GOT3 (cell line): ENCODE measurements at places on chromosomes 7 and 10.

DNA sequence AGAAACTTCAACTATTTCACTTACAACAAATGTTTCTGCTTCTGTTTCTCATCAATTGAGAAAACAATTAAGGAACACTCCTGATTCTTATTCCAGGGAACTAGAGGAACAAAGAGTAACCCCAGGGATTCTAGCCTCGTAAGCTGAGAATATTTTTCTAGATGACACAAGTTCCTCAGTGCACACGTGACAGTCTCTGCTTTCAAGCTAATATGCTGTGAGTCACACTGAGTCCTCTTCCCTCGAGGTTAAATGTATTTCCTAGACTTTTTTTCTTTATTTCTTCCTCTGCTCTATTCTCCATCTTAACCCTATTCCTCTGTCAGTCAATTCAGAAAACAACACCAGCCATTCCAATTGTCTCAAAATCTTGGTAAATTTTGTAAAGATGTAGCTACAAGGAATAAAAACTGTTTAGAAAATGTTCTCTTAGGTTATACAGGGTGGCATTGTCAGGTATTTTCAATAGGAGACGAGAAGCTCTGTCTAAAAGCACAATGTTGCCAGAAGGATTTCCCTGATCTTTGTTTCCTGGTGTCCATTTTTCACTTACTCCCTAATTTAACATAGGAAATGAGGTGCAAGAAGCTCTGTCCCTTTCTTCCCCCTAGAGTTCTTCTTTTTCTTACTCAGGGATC lies 5.8 kb upstream of the C1GALT1 start:
- DNase-seq = no peak

DNA sequence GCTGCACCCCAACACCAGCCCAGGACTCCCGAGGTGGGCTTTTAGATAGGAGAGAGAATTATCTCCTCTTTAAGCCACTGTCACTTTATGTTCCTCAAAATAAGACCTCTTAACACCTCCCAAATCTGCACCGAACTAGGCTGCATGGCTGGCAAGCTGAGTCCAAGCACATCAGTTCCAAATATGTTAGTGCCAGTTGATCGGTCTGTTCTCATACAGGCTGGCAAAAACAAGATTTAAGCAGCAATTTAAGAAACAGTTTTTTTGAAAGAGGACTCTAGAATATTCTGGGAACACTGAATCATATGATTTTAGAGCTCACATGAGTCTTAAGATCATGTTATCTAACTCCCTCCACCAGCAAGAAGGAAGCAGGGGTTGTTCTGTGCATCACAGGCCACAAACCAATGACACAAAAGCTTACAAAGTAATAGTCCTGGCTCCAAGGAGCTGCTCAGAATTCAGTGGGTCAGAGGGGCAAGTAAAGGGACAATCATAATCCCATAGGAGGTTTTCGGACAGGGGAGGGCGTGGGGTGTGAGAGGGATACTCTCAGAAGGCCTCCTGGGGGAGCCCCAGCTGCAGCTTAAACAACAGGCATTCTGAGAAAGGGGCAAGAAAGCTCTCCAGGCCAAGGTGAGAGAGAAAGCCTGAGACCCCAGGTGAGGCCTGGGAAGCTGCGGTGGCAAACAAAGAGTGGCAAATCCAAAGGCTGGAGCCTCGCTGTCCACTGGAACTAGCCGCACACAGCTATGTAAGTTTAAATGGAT lies 7.1 kb downstream of the COBL start:
- no peak for DNase-seq

GRCh38 chr7:25029075-25029474 lies 49.1 kb upstream of the OSBPL3 start:
- no peak for DNase-seq

DNA sequence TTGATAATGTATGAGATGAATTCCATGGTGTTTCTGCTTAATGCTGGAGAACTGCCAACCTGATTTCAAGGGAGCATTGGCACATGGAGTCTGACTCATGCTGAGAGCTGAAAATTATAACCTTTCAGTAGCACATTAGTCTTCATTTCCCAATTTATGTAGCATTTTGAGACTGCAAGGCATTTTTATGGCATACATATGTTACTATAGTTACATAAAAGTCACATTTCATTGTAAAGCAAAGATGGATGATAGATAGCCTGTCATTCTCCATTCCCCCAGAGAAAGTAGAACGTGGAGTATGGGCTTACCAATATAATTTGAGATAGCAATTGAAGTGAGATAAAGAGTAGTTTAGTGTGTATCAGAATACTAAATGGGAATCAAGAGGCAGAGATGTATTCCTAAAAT lies 103.1 kb downstream of the SLC16A9 start:
- DNase-seq = no peak

GRCh38 chr7:37394158-37394557 lies 54.5 kb downstream of the ELMO1 start:
- DNase-seq = no peak

GRCh38 chr10:63521416-63522276 lies 445 bp downstream of the REEP3 start:
- DNase-seq = no peak

DNA sequence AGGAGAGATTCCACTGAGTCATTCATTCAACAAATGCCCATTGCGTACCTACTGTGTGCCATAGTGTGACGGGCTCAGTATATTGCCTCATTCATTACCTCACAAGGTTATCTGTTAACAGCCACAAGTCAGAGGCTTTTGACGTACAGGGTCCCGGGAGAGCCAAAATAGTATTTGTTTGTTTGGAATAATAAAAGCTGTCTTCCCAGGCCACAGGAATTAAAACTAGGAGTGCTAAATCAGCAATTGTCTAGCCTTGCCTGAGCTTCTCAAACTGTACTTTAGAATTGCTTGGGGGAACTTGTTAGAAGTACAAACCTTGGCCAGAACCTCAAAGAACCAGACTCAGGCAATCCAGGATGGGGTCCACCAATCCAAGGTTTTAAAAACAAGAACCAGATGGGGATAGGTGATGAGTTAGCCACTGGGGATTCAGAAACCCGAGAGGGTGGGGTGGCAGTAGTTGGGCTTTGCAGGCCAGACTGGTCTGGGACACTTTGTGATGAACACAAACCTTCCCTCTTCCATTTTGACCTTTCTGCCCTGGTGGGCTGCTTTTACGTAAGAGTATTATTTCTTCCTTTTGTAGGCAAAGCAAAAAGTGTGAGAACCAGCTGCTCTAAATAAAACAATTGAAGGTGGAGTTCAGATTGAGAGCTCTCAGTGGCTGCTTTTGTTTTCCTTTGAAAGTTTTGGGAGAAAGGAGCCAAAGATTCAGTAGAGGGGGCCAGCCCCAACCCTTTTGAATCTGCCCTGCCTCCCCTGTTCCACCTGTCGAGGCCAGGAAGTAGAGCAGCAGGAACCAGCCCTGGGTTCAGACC lies 113.0 kb upstream of the ANLN start:
- DNase-seq = no peak

DNA sequence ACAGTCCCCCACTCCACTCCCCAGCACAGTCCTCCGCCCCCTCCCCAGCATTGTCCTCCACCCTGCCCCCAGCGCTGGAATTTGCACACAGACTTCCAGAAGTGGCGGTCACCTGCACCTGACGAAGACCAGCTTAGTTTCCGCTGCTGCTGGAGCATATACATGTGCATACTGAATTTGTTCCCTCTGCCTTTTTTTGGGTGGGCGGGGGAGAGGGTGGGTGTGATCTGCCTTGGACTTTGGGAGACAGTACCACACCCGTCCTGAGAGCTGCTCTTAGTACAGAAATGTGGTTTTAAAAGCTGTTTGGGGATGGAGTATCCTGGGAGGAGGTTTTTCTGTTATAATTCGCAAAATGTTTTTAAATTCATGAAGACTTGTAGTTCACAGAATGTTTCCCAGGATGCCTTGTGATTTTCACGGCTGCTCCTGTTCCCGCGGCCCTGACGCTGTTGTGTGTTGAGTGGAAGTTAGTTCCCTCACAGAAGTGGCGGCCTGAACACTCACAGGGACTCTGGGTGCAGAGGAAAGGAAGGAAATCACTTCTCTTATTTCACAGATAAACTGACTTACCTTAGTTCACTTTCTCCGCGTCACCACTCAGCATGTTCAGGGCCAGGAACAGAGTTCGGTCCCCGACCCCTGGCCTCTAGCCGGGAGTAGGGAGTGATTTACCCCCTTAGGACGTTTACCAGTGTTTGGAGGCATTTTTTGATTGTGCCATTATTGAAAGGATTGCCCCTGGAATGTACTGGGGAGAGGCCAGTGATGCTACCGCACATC lies 18.6 kb downstream of the PFKP start:
- no peak for DNase-seq

- no peak for DNase-seq
Measured at GRCh38 chr10:128897401-128898129, 569.5 kb upstream of the MGMT start.

DNA sequence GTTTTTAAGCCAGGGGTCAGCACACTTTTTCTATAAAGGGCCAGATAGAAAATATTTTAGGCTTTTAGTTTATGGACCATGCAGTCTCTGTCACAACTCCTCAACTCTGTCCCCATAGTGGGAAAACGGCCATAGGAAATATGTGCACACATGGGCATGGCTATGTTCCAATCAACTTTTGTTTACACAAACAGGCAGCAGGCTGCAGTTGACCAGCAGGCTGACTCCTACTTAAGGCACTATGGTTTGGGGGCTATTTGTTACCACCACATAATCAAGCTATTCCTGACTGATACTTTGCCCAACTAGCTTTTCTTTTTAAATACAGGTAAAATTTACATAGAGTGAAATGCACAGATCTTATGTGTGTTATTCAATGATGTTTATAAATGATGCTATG lies 362.4 kb downstream of the LRMDA start:
- DNase-seq = no peak

GRCh38 chr7:32275216-32276009 lies 205.2 kb upstream of the PDE1C start:
- DNase-seq = no peak

GRCh38 chr10:21520509-21520908 lies 5.0 kb downstream of the SKIDA1 start:
- DNase-seq = no peak

DNA sequence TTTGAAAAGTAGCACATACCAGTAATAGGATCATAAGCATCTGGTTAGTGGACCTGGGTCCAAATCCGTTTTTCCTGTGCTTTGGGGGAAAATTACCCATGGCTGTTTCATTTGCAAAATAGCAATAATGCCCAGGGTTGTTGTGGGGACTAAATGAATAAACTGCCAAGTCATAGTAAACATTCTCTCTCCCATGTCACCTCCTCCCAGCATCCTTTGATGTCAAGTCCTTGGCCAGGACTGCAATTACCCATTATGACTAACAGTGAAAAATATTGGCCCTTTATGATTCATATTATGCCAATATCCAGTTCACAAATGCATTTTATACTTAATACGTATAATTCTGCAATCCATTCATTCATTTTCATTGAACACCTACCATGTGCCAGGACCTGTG lies 23.0 kb downstream of the TOMM7 start:
- DNase-seq = no peak

DNA sequence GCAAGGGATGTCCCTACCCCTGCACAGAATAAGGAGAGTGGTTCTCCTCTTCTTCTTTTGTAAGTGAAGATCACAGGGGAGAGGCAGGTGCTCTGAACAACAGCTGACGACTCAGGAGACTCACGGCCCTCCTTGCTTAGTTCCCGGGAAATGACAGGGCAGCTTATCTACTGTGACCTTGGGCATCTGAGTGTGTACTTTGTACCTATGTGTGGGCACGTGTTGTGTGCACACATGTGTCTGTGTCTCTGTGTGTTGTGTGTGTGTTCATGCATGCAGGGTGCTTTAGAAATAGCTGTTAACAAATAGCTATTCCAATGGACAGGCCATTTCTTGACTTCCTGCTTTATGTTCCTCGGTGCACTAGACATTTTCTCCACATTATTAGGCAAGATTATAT lies 80.5 kb upstream of the NPS start:
- no peak for DNase-seq

GRCh38 chr7:128833148-128833945 lies 3.1 kb downstream of the FLNC start:
- DNase-seq = peak; percentile 35

DNA sequence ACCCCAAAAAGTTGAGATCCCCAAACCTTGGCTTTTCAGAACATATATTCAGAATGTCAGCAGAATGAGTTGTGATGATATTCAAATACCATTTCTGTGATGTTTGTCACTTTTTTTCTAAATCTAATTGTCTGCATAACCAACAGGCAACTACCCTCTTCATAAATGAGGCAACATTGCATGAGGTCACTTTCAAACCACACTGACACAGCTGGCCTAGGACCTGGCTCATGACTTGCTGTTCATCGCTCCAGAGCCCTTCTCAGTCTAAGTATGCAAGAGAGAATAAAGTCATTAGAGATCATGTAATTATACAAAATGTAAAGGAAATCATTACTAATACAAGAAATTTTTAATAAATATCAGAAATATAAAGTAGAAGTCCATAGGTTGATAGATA lies 681.9 kb downstream of the GRM8 start:
- DNase-seq = no peak

- DNase-seq = no peak
Measured at GRCh38 chr10:86411281-86411841, 44.8 kb upstream of the GRID1 start.

- no peak for DNase-seq
Measured at GRCh38 chr7:54189330-54189729, 352.8 kb upstream of the VSTM2A start.

DNA sequence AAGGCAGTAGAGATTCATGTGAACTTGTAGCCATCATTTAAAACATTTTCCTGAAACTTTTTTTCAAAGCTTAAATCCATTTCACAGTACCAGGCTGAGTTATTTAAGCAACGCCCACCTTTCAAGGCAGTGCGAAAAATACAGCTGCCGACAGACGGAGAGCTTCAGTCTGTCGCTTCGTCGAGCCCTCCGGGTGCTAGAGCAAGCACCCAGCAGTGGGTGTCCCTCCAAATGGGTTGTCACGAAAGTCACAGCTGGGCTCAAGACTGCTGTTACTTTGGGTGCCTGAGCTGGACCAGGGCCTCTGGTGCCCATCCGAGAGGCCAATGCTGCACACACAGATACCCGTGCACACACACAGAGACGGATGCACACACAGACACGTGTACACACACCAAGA lies 135.6 kb downstream of the TCERG1L start:
- no peak for DNase-seq

- DNase-seq = no peak
Measured at GRCh38 chr7:143305423-143306070, 10.4 kb upstream of the CLCN1 start.

DNA sequence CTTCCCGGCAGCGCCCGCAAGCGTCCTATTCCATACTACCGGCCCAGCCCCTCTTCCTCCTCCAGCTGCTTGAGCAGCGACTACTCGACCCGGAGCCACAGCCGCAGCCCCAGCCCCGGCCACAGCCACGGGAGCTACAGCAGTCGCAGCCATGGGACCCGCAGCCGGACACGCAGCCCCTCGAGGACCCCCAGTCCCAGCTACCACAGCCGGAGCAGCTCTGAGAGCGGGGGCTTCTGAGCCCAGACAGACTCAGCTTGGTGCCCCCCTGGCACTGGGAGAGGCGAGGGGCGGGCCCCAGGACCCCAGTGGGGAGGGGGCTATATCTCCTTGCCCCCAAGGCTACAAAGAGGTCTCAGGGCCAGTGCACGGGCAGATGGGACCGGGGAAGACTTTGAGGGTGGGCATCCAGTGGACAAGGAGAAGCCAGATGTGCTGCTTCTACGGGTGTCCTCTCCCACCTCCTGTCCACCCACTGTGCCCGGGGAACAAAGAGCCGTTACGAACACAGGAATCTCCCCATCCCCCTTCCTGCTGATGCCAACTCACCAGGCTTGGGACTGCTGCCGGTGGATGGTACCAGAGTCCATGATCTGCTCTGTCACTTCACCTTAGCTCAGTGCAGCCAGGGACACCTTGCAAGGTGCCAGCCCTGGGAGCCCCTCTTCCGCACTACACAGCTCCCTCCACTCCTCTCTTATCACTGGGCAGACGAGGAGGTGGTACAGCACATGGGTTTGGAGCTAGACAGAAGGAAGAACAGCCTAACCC lies 16.7 kb upstream of the HSPB1 start:
- DNase-seq = no peak

- no peak for DNase-seq
Measured at GRCh38 chr10:127563718-127564553, 14.8 kb downstream of the NPS start.
